ENCODE measurements at places on chromosomes 2 and 18.

DNA sequence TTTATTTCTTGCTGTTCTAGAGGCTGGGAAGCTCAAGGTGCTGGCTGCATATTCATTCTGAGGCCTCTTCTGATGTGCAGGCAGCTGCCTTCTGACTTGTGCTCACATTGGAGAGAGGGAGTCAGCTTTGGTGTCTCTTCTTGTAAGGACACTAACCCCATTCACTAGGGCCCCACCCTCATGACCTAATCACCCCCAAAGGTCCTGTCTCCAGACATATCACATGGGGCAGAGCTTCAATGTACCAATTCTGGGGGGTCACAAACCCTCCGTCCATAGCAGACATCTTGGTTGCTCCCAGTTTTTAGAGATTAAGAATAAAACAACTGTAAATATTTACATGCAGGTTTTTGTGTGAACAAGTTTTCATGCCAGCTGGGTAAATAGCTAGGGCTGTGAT is 109.1 kb downstream of the RTP5 start:
- no peak for DNase-seq

- no peak for DNase-seq
These were observed 20.1 kb downstream of the SFT2D3 start for GRCh38 chr2:127721311-127721977.

GRCh38 chr2:203718087-203718486 is 11.6 kb downstream of the CD28 start:
- DNase-seq = no peak

DNA sequence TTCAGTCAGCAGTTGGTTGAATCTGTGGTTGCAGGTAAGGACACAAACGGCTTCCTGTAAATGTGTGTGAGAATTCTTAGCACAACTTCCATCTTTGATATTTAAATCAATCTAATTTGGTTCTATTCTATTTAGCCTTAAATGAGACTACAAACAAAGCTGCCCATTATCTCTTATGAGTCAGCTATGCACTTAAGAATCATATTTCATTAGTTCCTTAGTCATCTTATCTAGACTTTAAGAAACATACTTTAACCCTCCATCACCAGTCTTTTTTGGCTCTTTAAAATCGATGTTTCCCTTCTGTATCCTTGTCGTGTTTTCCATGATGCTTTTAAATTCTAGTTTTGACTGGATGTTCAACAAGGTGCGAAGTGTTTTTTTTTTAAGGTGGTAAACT is 114.4 kb upstream of the TMEM200C start:
- DNase-seq = no peak

- DNase-seq = no peak
These were observed 52.9 kb downstream of the SFT2D3 start for GRCh38 chr2:127754186-127754585.

DNA sequence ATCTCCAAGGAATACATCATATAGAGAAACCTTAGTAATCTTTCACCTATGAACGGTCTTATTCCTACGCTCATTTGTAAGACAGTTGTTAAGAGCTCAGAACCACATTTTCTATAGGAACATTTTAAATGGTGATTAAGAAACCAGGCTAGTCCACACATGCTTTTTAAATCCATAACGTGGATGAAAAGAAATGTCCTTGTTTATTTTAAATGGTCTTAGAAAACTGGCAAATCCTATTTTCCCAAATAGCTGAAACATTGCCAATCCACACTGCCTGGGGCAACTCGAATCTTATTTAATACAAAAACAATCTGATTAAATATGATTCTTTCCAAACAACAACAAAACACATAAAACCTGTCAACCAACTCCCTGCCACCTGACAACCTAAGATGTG is 23.7 kb downstream of the METTL8 start:
- no peak for DNase-seq

DNA sequence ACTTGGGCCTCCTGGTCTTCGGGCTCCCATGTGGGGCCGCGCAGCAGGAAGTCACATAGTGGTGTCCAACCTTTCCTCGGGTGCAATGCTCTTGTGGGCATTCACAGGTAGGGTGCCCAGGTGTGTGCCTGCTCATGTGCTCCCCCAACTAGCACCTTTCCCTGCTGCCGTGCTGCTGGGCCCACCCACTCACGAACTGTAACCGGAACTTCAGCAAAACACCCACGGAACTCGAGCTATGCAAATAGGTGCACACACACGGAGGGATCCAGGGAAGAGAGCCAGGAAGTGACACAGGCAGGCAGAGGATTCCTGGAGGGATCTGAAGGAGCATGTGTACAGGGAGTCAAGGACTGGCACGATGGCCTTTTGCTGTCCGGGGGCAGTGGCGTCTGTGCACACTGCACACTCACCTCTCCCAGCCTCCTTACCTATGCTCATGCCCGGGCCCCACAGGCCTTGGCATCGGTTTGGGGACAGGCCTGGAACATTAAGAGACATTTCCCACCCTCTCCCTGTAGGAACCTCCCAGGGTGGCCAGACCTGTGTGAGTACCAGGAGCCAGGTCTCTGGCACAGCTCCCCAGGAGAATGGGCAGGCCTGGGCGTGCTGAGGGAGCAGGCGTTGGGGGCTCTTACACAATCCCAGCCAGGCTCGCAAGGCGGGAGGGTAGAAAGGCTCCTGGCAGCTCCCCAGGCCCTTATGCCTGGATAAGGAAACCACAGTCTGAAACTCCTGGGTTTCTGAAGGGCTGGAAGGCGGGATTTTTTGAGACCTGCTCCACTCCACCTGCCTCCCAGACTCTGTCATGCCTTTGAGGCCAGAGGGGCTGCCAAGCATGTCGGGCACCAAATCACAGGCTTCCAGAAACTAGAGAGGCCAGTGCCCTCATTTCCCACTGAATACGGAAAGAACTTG is 6.6 kb upstream of the PTMA start:
- no peak for DNase-seq

DNA sequence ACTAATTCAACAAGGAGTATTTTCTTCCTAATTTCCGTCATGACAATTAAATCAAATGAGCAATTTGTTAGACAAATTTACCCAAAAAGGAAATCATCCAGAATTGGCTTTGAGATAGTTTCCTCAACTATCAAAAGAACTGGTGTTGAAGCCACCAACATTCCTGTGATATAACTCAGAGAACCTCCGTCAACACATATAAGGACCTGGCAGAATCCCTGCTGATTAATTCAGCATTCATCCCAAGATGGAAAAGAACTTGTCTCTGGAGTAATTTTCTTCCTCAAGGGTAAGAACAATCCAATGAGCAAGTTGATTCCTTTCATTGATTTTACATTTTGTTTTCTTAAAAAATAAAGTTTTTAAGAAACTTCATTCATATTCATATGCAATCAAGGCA is 62.0 kb downstream of the MBD2 start:
- no peak for DNase-seq

DNA sequence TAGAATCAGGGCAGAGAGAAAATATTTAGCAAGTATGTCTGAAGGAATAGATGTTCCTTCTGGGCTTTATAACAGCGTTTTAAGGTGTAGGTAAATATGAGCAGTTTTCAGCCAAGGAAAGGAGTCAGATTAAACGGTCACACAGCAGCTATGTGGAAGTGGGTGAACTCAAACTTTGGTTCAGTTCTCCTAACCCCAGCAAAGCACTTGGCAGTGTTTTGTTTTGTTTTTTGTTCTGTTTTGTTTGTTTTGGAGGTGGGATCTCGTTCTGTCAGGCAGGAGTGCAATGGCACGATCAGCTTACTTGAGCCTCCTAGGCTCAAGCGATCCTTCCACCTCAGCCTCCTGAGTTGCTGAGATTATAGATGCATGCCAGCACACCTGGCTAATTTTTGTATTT is 24.6 kb downstream of the TANC1 start:
- no peak for DNase-seq

GRCh38 chr18:7725897-7726296 is 158.8 kb downstream of the PTPRM start:
- DNase-seq = no peak

DNA sequence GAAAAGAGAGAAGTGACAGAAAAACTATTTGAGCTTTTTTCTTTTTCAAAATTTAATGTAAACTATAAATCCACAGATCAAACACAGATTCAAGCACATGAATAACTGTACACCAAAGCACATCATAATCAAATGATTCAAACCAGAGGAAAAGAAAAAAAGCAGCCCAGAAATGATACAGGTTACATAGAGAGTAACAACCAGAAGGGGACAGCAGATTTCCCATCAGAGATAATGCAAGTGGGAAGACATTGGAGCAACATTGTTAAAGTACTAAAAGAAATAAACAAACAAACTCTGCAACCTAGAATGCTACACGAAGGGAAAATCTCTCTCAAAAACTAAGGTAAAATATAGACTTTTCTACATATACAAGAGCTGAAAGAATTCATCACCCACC is 34.5 kb downstream of the CMPK2 start:
- no peak for DNase-seq

DNA sequence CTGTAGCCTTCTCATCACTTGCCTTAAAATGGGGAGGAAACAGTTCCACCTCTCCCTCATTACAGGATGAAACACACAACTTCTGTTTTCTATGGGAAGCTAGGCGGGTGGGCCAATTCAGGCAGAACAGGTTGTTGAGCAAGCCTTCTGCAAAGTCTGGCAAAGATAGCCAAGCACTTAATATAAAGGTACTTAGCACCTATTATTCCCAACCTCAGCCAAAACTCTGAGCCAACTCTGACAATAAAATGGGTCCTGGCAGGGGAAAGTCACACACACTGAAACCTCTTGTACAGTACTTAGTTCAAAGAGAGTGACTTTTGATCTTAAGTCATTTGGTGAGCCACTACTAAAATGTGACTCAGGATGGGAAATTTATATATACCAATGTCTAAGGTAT is 15.8 kb upstream of the SOCS6 start:
- no peak for DNase-seq

- no peak for DNase-seq
These were observed 143.1 kb downstream of the KCTD1 start for GRCh38 chr18:26405190-26405801.

DNA sequence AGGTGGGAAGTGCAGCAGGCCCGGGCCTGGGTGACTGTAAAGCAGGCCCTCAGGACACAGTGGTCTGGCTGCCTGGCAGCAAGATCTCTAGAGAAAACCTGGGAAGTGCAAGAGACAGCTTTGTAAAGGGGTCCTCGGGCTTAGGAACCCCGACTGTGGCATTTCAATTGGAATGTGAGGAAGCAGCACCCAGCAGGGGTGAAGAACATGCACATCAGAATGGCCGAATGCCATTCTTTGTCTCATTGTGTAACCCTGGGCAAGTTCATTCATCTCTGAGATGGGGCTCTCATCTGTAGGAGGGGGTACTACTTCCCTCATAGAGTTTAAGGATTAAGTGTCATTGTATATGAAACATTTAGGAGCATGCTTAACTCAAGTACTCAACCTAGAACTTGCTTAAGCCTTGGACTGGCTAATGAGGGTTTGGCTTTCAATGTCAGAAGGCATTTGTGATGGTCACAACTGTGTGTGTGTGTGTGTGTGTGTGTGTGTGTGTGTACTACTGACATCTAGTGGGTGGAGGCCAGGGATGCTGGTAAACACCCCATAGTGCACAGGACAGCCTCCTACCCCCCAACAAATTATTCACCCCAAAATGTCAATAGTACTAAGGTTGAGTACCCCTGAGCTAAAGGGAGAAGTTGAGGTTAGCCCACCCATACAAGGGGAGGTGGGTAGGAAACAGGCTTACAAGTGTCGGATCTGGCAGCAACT is 29.3 kb downstream of the MEX3C start:
- no peak for DNase-seq

- no peak for DNase-seq
These were observed 151.6 kb downstream of the PTGR3 start for GRCh38 chr18:75057169-75057960.

DNA sequence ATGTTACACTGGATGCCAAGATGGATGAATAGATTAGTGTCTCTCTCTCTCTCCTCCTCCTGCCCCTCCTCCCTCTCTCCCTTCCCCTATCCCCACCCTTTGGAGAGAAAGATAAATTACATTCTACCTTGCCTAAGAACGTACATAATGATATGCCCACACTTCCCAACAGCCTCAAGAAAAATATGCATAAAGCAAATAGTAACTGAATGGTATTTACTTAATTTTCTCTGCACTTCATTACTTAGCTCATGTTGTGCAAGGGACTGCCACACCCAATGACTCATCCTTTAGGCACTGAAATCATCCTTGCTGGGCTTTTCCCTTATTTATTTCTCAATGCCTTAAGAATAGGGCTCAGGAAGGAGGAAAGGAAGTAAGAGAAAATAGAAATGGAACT is 137.3 kb upstream of the PID1 start:
- DNase-seq = no peak
